ENCODE measurements at places on chromosomes 11 and 22. TPM values are rescaled to one million over a fixed set of nuclear protein-coding genes. Genes with fewer than 3 reads are reported as not detected.

GRCh38 chr11:128902515-128903066, 11.4 kb downstream of the KCNJ5 start:
- no peak for DNase-seq

- no peak for DNase-seq
Observed at GRCh38 chr11:11416502-11416901, 63.5 kb upstream of the CSNK2A3 start.

DNA sequence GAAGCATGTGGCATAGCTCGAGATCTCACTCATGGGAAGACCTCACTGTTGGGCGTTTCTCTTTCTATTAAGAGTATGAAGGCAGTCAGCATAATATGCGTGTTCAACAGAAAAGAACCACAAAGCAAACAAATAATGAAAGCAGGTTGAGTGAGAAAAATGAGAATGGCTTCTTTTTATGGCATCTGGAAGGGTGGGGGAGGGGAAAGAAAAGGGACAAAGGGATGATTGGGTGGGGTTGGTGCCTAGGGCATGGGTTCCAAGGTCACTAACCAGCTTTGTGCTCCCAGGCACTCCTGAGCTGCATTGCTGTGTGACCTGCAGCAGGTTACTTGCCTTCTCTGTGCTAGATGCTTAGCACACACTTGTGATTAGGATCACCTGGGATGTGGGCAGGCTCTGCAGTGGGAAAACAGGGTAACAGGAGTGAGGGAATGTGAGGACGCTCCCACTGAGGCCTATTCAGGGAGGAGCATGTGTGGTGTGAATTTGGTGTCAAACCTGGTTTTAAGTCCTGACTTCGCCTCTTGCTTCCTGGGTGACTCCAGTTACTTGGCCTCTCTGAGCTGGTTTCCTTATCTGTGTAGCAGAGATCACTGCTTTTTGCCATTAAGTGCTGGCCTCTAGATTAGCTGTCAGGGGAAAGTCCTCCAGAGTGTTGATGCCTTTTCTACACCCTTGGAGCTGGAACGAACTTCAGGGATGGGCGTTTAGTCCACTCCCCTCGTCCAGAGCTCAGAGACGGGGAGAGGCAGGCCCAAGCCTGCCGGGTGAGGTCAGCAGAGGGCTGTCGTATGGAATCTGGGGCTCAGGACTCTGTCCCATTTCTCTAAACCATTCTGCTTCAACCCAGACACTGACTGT, 74.8 kb downstream of the KIAA1671 start:
- DNase-seq, result no peak

DNA sequence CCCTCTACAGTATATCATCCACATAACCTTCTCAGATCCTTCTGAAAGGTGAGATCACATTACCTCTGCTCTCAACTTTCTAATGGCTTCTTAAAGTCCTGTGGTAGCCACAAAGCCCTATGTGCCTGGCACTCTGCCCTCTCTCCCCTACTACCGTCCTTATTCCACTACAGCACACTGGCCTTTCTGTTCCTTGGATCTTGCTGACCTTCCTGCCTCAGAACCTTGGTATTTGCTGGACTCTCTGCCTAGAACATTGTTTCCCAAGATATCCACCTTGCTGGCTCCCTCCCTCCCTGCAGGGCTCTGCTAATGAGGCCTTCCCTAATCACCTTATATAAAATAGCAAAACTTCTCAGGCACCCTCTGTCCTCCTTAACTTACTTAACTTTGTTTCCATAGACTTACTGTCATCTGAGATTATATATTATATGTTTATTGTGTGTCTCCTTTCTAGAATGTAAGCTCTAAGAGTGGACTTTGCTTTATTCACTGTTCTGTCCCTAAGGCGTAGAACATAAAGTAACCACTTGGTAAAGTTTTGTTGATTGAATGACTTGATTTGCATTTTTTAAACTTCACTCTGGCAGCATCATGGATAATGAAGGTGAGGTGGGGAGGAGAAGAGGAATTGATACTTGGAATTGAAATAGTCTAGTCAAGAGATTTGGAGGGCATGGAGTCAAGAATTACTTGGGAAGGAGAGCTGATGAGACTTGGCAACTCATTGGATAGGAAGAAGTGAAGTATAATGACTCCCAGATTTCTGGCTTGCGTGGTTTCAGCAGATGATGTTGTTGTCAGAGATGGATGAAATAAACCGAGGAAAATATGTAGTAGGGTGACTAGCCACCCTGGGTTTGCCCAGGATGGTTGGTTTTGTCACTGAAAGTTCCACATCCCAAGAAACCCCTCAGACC, 10.5 kb downstream of the POLD3 start:
- DNase-seq, result no peak

DNA sequence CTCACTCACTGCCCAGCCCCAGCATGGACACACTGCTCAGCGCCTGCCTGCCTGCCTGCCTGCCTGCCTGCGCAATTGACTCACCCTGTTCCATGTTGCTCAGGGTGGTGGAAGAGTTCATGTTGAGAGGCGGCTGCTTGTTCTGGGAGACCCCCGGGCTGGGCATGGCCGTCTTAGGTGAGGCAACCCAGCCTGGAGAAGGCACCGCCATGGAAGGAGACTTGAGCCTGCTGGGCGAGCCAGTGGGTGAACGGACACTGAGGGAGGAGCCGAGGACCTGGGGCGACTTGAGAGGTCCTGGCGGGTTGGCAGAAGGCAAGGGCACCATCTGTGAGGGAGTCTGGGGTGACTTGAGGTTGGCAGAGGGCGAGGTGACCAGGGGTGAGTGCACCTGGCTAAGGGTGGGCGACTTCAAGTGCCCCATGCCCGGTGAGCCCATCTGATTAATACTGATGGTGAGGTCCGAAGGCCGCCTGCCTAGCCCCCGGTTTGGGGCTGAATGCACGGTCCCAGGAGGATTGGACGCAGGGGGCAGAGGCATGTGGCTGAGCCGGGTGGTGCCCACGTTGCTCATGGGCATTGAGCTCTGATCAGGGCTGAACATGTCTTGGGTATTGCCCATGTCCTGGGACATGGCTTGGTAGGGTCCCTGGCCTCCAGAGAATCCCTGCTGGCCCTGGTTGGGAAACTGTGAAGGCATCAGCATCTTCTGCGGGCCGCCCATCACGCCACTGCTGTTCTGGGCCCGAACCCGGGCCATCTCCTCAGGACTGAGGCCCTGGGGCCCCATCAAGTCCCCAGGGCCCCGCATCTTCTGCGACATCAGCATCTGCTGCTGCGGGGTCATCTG, 17.1 kb downstream of the CXCR5 start:
- no peak for DNase-seq

GRCh38 chr22:44895296-44896055, 114.3 kb downstream of the PHF21B start:
- DNase-seq, result no peak

- no peak for DNase-seq
Observed at GRCh38 chr11:112511911-112512310, 251.3 kb upstream of the PLET1 start.

Gene MAP6
- polyA plus RNA-seq, result not detected

Gene CRACR2B
- 16.6 TPM for polyA plus RNA-seq

Gene MFRP
- polyA plus RNA-seq, result not detected

Gene EIF4G2
- polyA plus RNA-seq, result 1,111 TPM

Gene C1QTNF5
- polyA plus RNA-seq, result not detected

Gene SYT12
- polyA plus RNA-seq, result 0.84 TPM

Gene TMX2
- 122 TPM for polyA plus RNA-seq

Gene MIAT
- 3.4 TPM for polyA plus RNA-seq

Measured in GM12878 (cell line).